Hematopoietic multipotent progenitor cell treated with erythropoietin and hydrocortisone succinate and interleukin-3 and kit ligand, for 4 days (in vitro differentiated cells): ENCODE measurements at places on chromosomes 13 and 19.

DNA sequence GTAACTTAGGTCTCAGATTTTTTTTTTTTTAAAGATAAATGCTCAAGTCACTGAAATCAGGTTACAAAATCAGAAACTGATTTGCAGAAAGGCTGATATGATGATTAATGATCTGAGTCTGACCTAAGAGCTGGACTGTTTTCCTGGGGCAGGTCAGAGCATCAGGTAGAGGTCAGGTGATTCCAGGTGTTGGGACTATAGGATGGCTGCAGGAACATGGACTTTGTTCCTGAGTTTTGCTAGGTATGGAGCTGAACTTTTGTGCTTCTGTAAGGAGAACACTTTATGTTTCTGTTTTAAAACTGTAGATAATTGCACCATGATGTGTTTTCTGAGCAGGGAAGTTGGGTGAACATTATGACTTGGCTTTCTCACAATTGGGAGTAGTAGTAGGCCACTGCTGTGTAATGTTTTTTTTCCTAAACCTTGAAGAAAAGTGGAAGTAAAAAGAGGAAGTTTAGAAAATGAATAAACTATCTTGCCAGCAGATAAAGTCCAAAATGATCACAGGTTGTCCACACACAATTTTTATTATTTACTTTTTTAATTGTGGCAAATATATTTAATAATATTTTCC lies 297.2 kb downstream of the DCT start:
- peak; percentile 80 for DNase-seq

DNA sequence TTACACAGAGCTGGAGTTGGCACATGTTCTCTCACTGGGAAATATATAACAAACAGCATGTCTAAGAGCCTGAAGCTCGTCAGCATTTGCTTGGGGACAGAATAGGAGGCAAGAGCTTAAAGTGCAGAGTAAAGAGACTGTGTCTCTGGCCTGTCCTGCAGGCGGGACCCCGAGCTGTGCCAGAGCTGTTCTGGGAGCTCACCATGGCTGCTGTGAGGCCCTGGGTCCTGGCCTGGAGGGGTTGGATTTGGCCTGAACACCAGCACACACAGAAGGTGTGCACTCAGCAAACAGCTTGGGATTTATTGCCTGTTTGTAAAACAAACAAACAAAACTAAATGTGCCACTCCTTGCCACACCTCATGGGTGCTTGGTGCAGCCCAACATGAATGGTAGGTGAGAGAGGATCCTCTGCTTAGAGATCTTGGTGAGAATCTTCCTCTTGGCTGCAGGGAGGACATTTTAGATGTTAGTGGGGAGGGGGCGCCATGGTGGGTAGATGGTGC lies 60.9 kb downstream of the ERICH6B start:
- DNase-seq = no peak

- DNase-seq = peak; percentile 68
These were observed 14.7 kb upstream of the DHDH start for GRCh38 chr19:48918801-48919247.

- DNase-seq = no peak
These were observed 515.8 kb downstream of the SLITRK6 start for GRCh38 chr13:85283408-85283807.
